Omental fat pad (tissue), 4 donors: ENCODE measurements at places on chromosomes 6 and 20. TPM values are rescaled to one million over a fixed set of nuclear protein-coding genes. Genes with fewer than 3 reads are reported as not detected.

Gene SOBP
- total RNA-seq = 9.6 TPM

Gene MATN4
- 0.24 TPM for total RNA-seq

Gene DNAAF9
- total RNA-seq = 34.4 TPM

Gene CDH4
- not detected for total RNA-seq

Gene MICB
- 3.3 TPM for total RNA-seq

Gene HLA-DRA
- total RNA-seq = 288 TPM

Gene MC3R
- total RNA-seq = not detected

Gene BPIFA1
- total RNA-seq = not detected

Gene SLC52A3
- 1.9 TPM for total RNA-seq

Gene DCBLD1
- 36.9 TPM for total RNA-seq

Gene PCK1
- total RNA-seq = 174 TPM

Gene APOM
- total RNA-seq = 4.7 TPM

Gene PAK5
- total RNA-seq = not detected

Gene RXRB
- total RNA-seq = 21.7 TPM

Gene PM20D2
- 12.2 TPM for total RNA-seq

Gene SYCP2
- total RNA-seq = 1.8 TPM

Gene CST5
- not detected for total RNA-seq

Gene PACRG
- total RNA-seq = 0.48 TPM

Gene LST1
- total RNA-seq = 17.8 TPM

Gene ULBP1
- 0.37 TPM for total RNA-seq

Gene PKHD1
- total RNA-seq = 0.12 TPM

Gene FAM83C
- not detected for total RNA-seq

Gene SLC4A11
- 0.84 TPM for total RNA-seq

Gene WFDC10B
- not detected for total RNA-seq

Gene CGAS
- total RNA-seq = 5.5 TPM

Gene PSMB9
- total RNA-seq = 23.7 TPM

Gene TNFRSF6B
- 91.9 TPM for total RNA-seq

Gene TP53TG5
- not detected for total RNA-seq

Gene GPSM3
- 9.7 TPM for total RNA-seq

Gene COL11A2
- 0.13 TPM for total RNA-seq

Gene SLC17A1
- total RNA-seq = not detected

Gene SYNGAP1
- total RNA-seq = 10.4 TPM

Gene PSORS1C1
- total RNA-seq = 1.3 TPM

Gene C20orf96
- total RNA-seq = 3.0 TPM

Gene IMPG1
- not detected for total RNA-seq

Gene TNF
- 0.65 TPM for total RNA-seq

Gene RAB44
- total RNA-seq = 2.4 TPM
